ENCODE measurements at places on chromosomes 5 and 9.

- DNase-seq = no peak
Measured at GRCh38 chr5:36059571-36060419, 6.9 kb downstream of the UGT3A2 start.

DNA sequence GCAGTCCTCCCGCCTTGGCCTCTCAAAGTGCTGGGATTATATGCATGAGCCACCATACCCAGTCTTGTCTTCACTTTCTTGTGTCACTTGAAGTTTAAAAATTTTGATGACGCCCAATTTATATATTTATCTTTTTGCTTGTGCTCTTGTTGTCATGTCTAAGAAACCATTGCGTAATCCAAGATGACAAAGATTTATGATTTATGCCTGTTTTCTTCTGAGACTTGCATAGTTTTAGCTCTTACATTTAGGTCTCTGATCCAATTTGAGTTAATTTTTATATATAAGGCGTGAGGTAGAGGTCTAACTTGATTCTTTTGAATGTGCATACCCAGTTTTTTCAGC is 18.6 kb downstream of the ANKHD1 start:
- no peak for DNase-seq

DNA sequence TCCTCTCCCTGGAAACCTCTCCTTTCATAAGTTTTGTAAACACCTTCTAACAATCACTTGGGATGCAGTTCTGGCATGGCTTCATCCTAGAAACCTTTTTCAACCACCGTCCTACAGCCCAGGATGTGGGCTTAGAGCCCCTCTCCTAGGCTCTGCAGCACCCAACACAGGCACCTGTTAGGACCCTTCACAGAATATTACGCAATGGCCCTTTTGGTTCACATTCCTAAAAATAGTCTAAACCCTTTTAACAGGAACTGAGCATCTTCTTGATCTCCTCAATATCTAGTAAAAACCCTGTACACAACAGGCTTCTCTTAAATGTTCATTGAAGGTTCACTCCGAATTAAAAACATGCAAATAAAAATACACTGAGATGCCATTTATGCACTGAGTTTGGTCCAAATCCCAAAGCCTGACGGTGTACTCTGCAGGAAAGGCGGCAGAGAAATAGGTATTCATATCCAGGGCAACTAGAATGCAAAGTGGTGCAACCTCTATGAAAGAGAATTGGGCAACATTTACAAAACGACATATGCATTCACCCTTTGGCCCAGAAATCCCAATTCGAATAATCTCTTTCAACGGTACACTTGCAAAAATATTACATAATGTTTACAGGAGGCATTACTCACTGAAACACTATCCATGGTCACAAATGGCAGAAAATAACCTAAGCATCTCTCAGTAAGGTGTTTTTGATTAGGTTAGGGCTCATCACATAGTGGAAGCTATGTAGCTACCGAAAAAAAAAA is 169.3 kb downstream of the SEMA5A start:
- DNase-seq = no peak

GRCh38 chr5:95976606-95977005 is 15.0 kb upstream of the ELL2 start:
- no peak for DNase-seq

DNA sequence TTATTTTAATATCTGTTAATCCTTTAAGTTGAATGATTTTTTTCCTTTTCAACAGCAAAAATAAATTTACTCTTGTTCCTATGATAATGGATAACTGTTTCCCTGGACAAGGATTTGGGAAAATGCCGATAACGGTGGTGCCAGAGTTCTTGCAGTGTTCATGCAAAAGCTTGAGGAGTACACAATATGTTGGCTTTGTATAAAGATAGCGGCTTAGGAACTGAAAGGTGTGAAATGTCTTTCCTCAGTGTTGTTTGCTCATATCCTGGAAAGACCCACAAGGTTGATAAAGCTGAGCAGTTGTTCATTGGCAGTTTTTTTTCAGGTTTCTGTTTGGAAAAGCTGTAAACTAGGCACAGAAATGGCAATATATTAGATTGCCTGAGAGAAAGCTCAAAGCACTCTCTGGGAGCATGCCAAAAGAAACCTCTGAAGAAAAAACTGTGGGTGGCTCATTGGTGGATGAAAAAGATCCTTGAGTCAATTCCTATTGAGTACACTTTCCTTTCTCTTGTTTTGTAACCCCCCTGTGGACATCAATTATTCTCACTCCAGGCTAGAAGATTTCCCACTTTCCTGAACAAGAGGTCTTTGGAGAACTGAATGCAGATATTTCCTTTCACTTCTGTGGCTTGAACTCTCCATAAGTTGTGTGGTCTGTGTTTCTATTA is 117.2 kb upstream of the RGMB start:
- DNase-seq = no peak

DNA sequence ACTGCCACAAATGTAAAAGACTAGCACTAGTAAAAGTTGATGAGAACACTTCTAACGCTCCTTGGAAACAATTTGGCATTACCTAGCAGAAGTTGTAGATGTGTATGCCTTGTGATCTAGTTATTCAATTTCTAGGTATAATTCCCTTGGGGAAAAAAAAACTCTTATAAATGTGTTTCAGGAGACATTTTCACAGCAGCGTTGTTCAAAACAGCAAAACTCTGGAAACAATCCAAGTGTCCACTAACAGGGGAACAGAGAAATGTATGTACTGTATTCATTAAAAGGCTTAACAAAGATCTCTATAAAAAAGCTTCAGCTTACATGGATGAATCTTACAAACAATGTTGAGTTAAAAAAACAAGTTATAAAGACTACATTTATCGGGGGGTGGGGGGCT is 30.4 kb downstream of the NR3C1 start:
- no peak for DNase-seq
